ENCODE measurements at places on chromosomes 2 and 18.

- no peak for DNase-seq
Observed at GRCh38 chr2:138255670-138256069, 245.9 kb upstream of the SPOPL start.

- no peak for DNase-seq
Observed at GRCh38 chr2:217853961-217854360, 148.8 kb downstream of the TNS1 start.

DNA sequence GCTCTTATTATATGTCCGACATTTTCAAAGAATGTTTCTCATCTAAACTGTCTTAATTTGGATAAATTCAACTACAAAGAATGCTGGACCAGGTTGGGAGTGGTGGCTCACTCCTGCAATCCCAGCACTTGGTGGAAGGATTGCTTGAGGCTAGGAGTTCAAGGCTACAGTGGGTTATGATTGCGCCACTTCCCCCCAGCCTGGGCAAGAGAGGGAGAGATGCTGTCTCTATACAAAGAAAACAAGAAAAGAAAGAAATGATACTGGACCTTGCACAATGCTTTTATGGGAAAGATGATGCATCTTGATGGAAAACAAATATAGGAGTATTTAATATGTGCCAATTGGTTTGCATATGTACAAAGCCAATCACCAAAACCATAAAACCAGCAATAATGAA is 296.7 kb downstream of the LPIN1 start:
- DNase-seq = no peak

DNA sequence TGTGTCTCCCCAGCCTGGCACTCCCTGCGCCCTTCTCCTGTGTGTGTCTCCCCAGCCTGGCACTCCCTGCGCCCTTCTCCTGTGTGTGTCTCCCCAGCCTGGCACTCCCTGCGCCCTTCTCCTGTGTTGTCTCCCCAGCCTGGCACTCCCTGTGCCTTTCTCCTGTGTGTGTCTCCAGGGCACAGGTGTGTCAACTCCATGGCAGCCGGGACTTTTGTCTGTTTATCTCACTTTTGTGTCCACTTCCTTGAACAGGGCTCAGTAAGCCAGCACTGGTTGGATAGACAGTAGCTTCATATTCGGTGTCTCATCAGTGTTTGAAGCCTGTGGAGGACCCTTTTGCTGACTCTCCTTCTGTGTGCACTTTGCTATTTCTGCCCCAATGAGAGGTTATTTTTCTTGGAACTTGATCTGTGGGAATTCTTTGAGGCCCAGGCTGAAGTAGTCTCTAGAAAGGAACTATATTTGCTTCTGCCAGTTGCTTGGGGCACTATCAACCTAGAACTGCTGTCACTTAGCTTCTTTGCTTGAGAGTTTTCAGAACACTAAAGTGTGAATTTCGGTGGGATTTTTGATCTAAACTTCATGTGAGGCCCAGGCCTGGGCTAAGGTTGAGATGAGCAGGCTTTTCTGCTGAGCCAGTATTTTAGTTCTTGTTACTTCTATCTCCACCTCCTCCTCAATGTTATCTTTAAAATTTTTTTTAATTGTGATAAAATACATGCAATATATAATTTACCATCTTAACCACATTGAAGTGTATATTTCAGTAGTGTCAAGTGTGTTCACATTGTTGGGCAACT is 8.3 kb upstream of the ASB1 start:
- no peak for DNase-seq

DNA sequence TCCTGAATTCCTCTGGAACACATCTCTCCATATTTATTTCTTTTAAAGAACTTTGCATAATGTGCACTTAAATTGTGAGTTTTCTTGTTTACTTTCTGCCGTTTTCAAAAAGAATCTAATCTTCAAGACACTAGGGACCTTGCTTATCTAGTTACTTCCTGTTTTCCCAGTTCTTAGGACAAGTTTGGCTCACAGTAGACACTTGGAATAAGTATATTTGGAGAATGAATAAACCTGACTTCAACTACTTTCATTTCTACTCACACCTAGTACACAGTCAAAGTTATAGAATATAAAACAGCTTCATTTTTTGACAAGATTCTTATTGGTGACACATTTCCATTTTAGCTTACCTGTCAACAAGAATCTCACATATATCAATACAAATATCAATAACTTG is 155.6 kb upstream of the CCDC195 start:
- DNase-seq = no peak

DNA sequence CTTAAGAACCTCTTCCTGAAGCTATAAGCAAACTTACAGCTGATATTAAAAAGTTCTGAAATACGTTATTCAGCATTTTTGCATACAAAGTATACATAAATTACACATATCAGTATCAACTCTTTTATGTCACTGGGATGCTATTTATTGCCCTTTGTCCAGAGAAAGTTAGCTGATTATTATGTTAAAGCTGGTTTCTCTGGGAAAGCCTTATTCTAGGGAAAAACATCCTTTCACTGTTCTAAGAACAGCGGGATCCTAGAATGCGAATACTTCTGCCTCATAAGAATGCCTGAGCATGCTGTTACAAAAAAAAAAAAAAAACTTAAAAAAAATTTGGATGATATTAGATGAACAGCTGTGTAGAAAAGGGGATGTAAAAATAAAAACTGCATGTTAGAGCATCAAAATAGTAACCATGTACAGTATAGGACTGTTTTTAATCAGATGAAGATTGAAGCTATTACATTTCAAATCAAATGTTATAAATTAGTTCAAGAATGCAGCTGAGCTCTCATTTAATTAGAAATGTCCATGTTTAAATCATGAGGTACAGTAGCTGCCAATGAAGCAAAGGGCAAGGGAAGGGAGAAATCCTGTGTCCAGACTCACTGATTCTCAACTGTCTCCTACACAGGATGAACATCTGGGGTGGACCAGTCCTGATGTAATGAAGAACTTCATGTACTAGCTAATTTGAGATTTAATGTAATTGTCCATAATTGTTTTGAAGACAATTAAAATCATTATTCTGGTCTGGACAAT is 8.2 kb downstream of the FTCDNL1 start:
- DNase-seq = no peak

- DNase-seq = no peak
Observed at GRCh38 chr18:2217356-2217755, 353.9 kb downstream of the METTL4 start.

DNA sequence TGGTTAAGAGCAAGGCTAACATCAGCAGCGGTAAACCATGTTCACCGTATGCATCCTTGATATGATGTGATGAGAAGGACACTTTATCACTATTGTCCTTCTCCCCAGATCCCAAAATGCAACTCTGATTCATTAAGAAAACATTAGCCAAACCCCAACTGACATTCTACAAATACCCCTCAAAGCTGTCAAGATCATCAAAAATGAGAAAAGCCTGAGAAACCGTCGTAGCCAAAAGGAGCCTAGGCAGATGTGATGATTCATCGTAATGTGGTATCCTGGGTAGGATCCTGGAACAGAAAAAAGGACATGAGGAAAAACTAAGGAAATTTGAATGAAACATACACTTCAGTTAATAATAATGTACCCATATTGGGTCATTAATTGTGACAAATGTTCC is 67.3 kb upstream of the ST6GAL2 start:
- DNase-seq = no peak

- no peak for DNase-seq
Observed at GRCh38 chr18:7879717-7880116, 312.6 kb downstream of the PTPRM start.

- no peak for DNase-seq
Observed at GRCh38 chr2:126771094-126771493, 115.1 kb downstream of the GYPC start.

DNA sequence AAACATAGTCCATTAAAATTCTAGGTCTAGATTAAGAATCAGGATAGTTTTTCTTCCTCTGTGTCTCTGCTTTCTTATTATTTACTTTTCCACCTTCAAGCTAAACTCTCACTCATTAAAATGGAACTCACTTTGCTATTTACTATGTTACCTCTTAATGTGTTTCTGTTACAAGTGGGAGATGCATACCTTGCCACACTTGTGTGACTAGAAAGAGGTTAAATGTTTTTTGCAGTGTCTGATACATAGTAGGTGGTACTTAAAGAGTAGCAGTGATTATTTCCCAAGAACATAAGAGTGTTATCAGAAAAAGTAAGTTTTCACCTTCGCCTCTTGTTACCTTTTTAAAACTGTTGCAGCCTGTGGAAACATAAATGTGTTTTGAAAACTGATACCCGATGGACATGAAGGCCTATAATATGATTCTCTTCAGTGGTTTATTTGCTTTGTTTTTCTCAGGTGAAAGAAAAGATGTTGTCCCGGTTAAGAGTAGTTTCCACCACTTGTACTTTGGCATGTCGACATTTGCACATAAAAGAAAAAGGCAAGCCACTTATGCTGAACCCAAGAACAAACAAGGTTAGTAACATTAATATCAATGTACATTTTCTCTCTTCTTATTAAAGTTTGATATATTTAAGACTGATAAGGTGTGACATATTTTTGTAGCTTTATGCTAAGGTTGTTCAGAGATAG is 16.6 kb downstream of the ME2 start:
- no peak for DNase-seq

DNA sequence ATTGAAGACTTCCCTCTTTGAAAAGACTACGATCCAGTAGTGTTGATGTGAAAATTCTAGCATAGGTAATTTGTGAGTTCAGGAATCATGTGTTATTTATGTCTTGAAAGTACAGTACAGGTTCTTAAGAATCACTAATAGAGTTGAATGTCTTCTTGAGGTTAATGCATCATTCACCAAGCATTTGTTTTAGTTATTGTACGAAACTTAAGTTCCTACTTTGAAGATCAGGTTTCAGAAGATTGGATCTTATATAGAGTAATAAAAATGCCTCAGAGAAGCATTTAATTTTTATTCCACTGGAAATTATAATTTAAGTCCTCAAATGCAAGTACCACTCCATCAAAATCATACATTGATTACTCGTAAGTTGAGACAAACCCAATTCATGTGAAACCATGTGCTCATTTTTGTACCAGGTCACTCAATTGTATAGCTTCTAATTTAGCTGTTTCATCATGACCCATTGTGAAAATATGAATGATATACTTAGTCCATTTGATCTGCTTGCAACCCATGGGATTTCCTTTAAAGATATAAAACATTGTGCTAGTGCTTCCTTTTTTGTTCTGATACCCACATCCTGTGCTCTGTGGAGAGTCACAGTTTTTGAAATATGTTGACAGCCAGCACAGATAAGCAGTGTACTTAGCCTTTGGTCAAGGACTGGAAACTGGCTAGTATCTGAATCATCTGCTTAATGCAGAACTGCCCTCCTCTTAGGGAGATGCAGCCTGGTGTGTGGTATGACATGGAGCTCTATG is 22.5 kb upstream of the RAB27B start:
- peak; percentile 94 for DNase-seq

- DNase-seq = no peak
Observed at GRCh38 chr2:102717308-102718018, 44.4 kb upstream of the TMEM182 start.

- DNase-seq = no peak
Observed at GRCh38 chr2:20635675-20636584, 15.0 kb downstream of the HS1BP3 start.

GRCh38 chr2:28360718-28361293 is 31.9 kb upstream of the FOSL2 start:
- DNase-seq = no peak

- DNase-seq = no peak
Observed at GRCh38 chr18:2412281-2412680, 159.0 kb downstream of the METTL4 start.

GRCh38 chr2:197452754-197453122 is 614 bp upstream of the COQ10B start:
- DNase-seq = no peak

DNA sequence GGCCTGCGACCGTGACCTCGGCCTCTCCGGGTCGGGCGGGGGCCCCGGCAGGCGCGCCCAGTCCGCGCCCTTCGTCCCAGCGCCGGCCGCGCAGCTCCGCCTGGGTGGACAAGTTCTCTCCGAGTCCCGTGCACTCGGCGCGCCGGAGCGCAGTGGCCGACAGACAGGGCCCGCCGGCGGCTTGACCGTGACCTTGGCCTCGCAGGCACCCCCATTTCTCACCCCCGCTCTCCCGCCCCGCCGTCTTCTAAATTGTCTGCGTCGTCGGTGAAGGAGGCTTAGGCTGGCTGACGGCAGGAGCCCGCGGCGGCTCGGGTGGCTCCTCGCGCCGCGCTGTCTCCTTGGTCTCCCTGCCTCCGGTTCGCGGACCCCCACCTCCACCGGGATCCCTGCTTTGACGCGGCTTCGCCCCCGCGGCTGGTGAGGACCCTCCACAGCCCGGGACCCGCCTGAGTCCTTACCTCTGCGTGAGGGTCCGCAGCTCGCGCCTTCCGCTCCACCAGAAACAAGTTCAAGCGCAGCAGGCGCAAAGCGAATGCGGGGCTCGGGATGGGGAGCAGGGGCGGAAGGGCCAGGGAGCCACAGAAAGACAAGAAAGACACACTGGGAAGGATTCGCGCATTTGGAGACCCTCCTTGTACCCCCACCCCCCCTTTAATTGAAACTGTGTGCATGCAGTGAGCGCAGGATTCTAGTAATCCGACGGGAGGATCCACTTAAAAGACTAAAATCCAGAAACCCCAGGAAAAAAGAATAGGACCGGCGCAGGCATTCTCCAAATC is 4.0 kb downstream of the PTGR3 start:
- no peak for DNase-seq

DNA sequence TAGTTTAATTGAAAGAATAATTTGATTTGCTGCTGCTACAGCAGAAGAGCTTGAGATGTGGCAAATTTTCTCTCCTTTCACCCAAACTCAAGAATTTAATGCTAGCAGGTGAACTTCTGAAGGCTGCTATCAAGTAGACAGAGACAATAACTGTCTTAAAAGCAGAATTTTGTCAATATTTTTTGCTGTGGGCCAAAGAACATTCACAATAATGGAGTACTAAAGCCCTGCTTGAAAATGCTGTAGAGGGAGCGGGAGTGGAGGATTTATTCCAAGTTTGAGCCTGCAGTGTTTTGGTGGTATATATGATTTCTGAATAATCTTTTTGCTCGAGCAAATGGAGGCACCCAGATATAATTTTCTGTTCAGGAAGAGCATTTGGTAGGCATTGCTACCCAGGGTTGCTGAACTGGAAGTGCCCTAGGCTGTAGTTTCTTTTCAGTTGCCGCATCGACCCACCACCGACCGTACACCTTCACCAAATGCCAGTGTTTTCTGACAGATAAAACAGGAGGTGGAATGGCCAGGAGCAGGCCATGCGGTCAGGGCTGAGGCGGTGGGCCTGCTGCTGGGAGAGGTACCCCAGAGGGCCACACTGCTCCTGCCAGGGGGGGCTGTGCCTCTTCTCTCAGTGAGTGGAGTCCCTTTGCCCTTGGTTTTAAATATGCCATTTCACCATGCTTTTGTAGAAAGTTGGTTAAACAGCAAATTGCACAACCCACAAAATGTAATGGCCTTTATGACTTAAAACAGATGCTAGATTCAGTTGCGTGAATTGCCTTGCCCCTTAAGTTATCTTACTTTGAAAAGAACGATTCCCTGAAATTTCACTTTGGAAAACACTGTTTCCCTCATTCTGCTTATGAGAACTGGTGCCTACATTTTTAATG is 36.4 kb downstream of the TSHZ1 start:
- DNase-seq = peak; percentile 64

GRCh38 chr2:12688893-12689292 is 27.8 kb upstream of the TRIB2 start:
- DNase-seq = no peak
